ENCODE measurements at places on chromosomes 4 and X. TPM values are rescaled to one million over a fixed set of nuclear protein-coding genes. Genes with fewer than 3 reads are reported as not detected.
A peak's percentile ranks its signal among the peaks of the same experiment; 100 is the strongest.

- no peak for DNase-seq
Measured at GRCh38 chr4:1862961-1863296, 7.0 kb upstream of the LETM1 start.

- no peak for DNase-seq
Measured at GRCh38 chrX:71638409-71638808, 20.1 kb upstream of the CXCR3 start.

Gene PLXNB3
- polyA plus RNA-seq: 1.4 TPM

GRCh38 chrX:106302304-106302703, 134.2 kb downstream of the PWWP3B start:
- DNase-seq: peak; percentile 40

Gene DKK2
- polyA plus RNA-seq: 0.23 TPM
